ENCODE measurements at places on chromosomes 5 and 9.

DNA sequence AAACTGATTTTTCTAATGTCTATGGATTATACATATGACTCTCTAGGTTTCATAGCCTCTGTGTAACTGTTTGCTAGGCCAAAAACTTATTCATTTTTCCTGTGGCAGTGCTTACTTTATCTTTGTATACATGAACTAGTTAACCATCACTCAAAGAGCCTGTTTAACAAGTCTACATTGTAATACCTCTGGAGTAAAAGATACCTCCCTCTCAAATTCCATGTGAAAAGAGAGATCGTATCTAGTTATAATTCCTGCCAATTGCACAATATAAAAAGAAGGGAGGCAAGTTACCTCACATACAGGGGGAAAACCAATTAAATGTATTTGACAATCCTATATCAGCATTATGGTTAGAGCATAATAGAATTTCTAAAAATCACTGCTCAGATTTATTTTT, 271.9 kb upstream of the ST8SIA4 start:
- no peak for DNase-seq

GRCh38 chr5:32233220-32233695, 59.1 kb upstream of the GOLPH3 start:
- DNase-seq: no peak

DNA sequence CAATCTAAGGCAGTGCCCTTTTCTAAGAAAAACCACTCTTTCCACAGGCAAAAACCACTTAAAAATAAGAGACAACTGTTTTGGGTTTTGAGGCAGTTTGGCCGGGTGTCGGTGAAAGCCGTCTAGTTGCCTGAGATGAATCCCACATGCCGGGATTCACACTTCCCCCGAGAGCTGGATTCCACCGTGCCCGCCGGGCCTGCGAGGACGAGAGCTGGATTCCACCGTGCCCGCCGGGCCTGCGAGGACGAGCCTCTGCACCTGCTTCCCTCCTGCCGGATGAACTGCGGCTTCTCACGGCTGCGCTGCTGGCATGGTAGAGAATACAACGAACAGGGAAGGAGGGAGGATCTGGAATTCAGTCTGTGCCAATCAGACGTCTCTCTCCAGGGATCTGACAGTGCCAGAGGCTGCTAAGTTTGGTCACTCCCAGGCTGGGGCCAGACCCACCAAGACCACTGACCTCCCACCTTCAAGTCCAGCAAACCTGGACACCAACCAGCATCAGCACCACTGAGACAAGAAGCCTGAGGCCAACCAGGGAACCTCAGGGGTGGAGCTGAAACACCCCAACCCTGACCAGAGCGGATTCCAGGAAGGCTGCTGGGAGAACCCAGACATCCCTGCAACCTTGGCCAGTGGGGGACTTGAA, 23.0 kb downstream of the VAV2 start:
- DNase-seq: no peak

DNA sequence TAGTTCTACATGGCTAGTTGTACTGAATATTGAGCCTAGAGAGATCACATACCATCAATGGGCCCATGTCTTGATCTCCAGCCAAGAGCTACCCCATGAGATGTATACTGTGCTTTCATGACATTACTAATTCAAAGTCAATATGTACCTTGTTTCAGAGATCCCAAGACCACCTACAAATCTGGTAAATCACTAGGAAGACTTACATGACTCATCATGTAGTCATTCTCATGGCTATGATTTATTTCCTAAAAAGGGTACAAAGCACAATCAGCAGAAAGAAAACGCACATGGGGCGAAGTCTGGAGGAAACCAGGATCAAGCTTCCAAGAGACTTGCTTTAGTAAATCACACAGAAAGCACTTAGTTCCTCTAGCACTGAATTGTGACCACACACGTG, 103.0 kb downstream of the PCSK5 start:
- no peak for DNase-seq

DNA sequence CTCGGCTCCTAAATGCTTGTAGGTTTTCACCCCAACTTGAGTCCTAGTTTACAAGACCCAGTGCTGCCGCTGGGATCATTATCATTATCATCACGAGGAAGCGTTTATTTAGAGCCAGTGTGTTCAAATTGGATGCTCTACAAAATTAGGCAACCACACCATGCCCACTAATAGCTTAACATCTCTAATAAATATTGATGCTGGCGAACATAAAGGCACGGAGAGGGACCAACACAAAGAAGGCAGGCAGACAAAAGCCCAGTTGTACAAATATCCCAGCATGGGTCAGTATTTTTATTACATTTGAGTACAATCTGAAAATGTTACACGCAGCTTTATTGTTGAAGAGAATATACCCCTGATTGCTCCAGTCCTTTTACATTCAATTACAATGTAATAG, 4.7 kb downstream of the CFAP77 start:
- no peak for DNase-seq

DNA sequence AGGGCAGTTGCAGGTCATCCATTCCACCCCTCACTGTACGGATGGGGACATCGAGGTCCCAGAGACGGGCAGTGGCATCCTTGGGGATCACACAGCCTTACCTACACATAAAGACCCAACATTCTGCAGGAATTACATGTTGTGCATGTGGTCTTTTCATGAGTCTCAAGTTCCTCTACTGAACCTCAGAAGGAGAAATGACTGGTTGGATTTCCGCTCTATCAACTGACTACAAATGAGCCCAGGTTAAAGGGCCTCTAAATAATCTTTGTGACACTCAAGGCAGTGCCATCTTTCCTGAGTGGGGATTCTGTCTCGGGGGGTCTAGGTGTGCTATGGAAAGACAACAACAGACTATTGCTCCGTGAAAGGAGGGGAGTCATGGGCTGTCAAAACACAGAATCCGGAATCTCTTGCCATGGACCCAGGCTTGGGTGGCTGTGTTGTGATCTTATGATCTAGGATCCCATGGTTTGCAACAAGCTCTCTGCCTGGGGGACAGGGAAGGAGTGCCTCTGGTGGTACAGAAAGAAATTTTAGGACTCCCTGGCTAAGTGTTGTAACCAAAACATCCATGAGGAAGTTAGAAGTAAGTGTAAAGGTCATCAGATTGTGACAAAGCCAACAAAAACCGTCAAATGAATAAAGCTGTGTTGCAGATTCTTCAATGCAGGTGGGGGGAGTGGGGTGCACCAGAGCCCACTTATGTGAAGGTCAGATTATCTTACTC, 1.9 kb upstream of the SLC31A2 start:
- no peak for DNase-seq

DNA sequence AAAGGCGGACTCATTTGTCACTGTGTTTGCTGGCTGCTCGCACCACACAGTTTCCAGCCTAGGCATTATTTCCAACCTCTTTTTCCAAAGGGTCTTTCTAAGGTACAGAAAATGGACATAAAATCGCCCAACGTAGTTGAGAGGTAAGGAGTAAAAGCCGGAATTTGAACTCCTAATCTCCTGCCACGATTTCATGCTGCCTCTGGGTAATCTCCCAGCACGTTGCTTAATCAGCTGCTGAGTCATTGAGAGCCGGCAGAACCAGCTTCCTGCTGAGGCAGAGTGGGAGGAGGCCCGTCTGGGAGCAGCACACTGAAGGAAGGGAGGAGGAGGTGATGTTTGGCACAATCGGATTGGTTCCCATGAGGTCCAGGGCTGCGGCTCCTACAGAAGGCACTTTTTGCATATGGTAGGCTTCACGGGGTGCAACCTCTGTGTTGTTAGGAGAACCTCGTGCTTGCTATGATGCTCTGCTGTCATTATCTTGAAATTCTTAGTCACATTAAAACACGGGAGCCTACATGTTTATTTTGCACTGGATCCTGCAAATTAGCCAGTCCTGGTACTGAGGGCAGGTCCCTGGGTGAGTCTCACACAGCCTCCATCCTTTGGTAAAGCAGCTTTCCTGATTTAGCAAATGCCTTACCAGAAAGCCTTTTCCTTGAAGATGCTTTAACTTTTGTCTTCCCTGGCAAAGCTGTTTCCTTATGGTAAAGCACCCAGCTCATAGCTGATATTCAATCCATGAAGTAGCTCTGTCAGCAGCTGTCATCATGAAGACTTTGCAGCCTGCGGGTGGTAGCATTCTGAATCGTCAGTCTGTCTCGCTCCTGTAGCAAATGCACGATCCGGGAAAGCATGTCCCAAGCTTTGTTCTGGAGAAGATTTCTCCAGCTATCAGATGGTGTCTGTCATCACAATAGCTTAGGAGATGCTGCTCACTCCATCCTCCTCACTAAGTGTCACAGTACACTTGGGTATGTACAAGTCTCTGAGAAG, 191.6 kb upstream of the MSX2 start:
- peak; percentile 16 for DNase-seq

- DNase-seq: no peak
These were observed 15.0 kb upstream of the TIFAB start for GRCh38 chr5:135467051-135467625.

GRCh38 chr9:77224746-77225312, 47.5 kb downstream of the VPS13A start:
- DNase-seq: no peak

GRCh38 chr9:134136118-134136995, 475 bp downstream of the WDR5 start:
- peak; percentile 13 for DNase-seq

GRCh38 chr5:149383399-149383798, 4.3 kb upstream of the IL17B start:
- no peak for DNase-seq

DNA sequence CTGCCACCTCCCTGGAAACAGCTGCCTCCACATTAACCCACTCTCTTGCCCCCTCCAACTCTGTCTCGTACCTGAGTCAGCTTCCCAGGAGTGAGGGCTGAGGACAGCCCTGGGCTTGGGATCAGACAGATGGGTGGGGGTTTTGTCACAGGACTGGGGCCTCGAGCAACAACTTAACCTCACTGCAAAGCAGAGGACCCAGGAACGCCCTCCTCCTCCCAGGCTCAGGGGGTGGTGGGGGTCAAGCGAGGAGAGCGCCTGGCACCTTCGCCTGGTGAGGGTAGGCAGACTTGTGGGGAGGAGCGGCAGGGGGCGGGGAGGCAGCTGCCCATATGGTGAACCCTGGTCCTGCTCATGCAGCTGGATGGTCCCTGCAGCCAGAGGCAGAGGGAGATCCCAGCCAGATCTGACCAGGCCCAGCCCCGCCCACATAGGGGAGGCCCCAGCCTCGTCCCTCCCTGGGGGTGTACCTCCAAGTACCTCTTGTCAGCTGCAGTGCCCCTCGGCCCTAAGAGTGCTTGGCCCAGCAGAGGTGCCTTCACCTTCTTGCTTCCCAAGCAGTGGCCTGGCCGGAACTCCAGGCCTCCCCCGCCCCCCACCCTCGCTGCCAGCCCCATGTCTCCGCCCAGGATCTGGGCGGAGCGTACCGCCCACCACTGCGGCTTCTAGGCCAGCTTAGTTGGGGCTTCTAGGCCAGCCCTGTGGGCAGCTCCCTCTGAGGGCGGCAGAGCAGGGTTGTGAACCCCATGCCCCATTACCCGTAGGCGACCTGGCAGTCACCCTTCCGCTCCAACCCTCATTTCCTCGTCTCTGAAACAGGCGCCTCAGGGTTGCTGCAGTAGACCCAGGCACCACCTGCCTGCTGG, at the start of gene SARDH:
TSS of gene SARDH (minus strand) at position 579 of the 866 bp plus-strand sequence. CDS start 4,179 bp downstream, outside the sequence.
- DNase-seq: peak; percentile 29

DNA sequence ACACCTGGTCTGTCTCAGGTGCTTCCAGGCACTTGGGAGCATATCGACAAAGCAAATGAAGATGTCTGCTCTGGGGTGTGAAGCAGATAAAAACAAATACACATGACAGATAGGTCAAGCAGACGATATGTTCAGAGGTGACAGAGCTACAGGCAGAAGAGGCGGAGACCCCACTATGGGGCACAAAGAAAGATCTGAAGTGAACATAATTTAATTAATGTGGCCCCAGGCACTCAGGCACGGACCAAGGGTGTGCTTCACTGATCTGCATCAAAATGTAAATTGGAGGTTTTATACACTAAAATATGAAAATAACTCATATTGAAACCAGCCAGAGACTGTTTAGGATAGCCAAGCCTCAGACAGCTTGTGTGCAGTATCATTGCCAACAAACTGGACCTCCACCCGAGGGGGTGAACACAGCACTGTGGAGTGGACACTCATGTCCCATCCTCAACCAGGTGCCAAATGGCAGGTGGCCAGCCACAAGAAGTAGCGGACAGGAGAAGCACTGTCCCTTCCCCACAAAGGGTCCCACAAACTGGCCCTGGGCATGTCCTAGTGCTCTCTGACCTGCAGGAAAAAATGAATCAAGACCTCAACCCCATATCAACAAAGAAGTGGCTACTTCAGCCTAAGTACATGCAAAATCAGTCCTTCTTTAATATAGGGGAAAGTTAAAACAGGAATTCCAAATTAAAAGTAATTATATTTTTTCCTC, 29.2 kb downstream of the ROR2 start:
- no peak for DNase-seq

DNA sequence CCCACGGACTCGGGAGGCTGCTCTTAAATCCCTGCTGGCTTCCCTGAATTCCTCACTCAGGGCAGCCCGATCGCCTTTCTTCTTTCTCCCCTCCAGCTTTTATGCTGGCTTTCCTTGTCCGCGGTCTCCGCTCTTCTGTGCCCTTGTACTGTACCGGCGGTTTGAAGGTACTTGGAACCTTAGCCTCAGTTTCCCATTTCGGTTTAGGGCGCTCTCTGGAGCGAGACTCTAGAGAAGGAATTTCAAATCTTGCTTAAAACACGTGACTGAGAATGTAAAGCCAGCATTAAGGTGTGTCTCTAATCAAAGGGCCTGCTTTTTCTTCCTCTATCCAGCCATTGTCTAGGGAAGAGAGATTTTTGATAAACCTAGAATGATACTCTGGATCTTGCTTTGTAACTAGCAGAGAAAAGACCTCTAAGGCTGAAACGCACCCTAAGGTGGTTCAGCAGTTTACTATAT, 650 bp downstream of the GPR107 start:
- DNase-seq: no peak

DNA sequence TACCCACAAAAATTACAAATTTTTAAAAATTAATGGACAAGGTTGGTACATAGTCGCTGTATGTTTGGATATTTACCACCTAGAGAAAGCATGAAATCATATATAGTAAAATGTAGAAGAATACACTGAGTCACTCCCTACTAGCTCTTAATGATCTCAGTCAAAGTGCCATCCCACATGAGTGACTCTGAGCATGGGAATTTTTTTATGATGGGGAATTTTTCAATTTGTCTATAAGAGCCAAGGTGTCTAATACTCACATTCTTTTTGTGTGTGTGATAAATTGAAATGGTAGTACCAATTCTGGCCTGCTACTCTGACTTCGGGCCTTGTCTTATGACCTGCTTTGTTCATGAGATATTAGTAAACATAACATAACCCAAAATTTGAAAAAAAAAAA, 483.2 kb downstream of the CDH10 start:
- no peak for DNase-seq

GRCh38 chr9:94899464-94900221, 173.1 kb downstream of the AOPEP start:
- no peak for DNase-seq

DNA sequence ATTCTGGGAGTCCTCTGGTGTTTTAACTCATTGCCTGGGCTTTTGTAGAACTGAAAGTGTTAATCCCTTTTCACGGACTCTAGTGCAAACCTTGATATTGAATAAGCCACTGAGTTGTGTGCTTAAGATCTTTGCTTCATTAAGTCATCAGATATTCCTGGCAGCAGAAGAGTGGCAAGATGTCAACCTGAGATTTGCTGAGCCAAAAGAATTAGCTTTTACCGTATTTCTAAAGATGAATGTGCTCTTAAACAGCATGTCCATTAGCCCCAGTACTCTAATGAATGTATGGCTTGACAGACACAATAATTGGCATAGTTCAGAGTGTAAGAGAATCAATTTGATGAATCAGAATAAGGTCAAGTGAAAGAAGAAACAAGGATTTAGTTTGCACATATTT, 87.2 kb upstream of the CDH6 start:
- no peak for DNase-seq

All from thymus (tissue), 14 donors.